ENCODE measurements at places on chromosomes 12 and 14.
A peak's percentile ranks its signal among the peaks of the same experiment; 100 is the strongest.

- DNase-seq = peak; percentile 55
Observed at GRCh38 chr12:105382771-105383622, 52.5 kb downstream of the C12orf75 start.

- DNase-seq = no peak
Observed at GRCh38 chr12:24460099-24460498, 488.8 kb downstream of the BCAT1 start.

- no peak for DNase-seq
Observed at GRCh38 chr14:29144621-29145020, 378.0 kb downstream of the FOXG1 start.

- DNase-seq = peak; percentile 28
Observed at GRCh38 chr12:76329159-76329558, 19.1 kb downstream of the BBS10 start.

GRCh38 chr12:74043343-74043742 is 494.3 kb upstream of the ATXN7L3B start:
- DNase-seq = no peak

- DNase-seq = no peak
Observed at GRCh38 chr12:102512523-102512922, 32.2 kb upstream of the IGF1 start.

DNA sequence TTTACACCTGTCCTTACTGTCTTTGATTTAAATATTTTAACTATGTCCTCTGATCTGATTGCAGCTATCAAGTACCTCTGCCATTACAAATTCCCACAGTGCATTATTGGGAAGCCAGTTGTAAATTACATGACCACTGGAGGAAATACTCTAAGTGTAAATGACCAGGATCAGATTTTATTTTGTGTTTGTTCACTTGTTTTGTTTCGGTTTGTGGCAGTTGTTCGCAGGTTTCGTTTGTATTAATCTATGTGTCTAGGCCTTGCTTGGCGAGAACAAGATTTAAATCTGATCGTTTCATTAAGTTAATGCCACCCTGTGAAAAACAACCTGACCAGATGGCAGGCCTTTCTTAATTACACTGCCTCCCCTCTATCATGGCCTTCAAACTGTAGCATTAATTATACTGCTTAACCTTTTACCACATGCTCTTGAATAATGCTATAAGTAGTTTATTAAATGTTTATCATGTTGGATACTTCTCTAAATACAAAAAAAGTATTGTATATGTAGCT is 990.1 kb downstream of the TMTC2 start:
- DNase-seq = no peak

DNA sequence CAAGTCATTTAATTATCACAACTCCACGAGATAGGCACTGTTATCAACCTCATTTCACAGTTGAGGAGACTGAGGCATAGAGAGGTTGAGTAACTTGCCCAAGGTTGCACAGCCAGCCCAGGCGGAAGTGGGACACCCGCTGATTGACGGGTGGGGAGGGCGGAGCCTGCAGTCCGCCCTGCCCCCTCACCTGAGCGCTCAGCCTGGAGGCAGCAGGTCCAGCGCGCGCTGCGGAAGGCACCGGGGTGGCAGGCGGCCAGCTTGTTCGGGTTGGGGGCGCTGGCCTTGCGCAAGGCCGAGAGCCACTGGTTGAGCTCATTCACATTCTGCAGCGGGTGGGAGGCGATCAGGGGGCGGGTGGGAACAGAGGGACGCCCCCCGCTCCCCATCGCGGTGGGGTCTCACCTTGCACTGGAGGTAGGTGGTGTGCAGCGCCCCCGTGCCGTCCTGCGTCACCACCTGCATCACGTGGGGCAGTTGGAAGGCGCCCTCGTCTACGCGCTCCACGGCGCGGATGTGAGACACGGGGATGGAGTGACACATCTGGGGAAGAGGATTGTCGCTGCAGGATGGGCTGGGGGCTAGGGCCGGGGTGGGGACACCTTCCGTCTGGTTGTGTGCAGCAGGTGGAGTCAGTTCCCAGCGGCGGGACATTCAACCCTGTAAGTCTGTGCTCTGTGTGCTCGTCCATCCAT is 31.7 kb downstream of the RASAL1 start:
- no peak for DNase-seq

DNA sequence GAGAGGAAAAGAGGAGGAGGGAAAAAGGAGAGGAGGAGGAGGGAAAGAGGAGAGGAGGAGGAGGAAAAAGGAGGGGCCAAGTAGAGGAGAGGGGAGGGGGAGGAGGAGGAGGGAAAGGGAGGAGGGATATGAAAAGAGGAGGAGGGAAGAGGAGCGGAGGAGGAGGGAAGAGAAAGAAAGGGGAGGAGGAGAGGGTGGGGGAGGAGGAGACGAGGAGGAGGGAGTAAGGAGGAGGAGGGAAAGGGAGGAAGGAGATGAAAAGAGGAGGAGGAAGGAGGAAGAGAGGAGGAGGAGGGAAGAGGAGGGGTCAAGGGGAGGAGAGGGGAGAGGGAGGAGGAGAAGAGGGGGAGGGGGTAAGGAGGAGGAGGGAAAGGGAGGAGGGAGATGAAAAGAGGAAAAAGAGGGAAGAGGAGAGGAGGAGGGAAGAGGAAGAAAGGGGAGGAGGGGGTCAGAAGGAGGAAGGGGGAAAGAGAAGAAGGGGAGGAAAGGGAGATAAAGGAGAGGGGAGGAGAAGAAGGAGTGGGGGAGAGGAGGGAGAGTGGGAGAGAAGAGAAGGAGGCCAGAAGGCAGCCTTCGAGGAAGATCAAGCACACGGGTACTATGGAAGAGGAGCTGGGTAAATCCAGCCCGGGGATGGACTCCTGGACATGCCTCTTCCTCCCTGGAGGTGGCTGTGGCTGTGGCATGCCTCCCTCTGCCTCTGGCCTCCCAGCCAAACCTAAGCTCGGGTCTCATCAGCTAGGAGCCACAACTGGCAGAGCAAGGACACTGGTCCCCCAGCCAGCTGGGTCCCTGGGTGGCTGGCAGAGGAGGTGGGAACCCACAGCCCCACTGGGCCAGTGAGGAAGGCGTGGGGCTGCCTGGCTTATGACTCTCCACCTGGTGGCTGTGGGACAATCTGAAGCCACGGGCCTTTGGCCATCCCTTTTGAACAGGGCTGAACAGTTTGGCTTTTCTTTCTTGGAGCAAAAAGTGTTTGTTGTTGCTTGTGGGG is 3.0 kb upstream of the CMKLR1 start:
- no peak for DNase-seq

DNA sequence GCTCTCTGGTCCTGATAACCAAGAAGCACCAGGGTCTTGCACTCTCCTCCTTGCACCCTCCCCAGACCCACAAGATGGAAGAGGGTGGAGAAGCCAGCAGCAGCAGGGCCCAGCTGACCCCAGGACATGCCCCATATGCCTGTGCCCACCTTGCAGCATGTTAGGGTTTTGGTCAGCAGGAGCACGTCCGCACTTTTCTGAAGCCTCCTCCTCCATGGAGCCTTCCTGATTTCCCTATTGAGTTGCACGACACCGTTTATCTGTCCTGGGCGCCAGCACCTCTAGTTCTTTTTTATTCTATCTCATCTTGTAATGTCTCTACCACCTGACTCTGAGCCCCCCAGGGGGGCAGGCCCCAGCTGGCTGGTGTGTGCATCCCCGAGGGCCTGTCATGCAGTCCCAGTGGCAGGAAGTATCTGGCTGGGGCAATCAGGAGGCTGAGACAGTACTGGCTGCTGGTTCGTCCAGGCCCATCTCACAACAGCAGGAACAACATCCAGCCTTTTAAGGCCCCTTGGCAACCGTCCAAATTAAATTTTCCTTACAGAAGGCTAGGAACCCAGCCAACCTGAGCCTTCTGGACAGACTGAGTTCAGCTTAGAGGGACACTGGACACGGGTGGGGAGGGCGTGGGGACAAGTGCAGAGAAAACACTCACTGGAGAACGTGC is 39.6 kb downstream of the CCDC85C start:
- DNase-seq = no peak

GRCh38 chr12:106281056-106281782 is 21.3 kb upstream of the TCP11L2 start:
- DNase-seq = no peak

- DNase-seq = no peak
Observed at GRCh38 chr12:91219511-91219910, 36.9 kb upstream of the DCN start.

DNA sequence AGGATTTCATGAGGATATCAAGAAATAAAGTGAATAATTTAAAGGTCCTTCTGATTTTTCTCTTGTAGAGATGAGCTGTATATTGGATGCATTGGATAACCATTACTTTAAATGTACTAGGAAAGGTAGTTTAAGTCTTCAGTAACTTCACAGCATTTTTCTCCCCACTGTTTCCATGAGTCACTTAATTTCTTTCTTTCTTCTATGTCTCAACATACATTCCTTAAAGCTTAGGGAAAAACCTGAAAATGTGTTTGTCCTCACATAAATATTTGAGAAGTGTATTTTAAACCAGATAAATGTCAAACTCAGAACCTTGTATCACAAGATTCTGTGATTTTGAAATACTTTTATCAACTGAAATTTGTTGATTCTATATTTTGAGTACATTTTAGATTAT is 1970.2 kb upstream of the FLRT2 start:
- no peak for DNase-seq

GRCh38 chr14:31320216-31320615 is 100.1 kb downstream of the HEATR5A start:
- DNase-seq = no peak

DNA sequence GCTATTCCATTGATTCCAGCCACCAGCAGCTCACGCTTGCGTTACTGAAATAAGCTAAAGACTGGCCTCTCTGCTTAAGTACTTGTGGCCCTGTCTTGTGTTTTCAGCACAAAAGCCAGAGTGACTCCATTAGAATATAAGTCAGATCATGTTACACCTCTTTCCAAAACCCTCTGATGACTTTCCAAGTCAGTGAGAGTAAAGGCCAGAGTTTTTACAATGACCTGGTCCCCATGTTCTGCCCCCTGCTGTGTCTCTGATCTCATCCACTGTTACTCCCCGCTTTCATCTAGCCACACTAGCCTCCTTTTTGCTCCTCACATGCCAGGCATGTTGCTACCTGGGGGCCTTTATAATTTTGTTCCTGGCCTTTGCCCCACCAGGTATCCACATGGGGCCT is 6.9 kb upstream of the CKAP4 start:
- DNase-seq = no peak

DNA sequence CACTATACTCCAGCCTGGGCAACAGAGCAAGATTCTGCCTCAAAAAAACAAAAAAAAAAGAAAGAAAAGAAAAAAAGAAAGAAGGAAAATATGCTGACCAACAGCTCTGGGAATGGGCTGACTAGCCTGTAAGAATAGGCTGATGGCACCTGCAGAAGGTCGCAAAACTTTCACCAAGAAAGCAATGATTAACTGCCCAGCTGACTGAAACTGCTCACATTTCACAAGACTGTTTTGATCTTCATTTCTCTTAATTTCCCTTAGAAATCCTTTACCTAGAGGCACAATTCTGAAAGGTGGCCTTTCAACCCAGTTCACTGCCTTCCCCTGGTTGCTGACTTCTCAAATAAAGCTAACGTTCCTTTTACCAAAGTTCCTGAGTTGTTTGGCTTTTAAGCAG is 12.4 kb downstream of the BEST3 start:
- no peak for DNase-seq

GRCh38 chr12:11246489-11246888 is 23.0 kb downstream of the PRB3 start:
- no peak for DNase-seq

DNA sequence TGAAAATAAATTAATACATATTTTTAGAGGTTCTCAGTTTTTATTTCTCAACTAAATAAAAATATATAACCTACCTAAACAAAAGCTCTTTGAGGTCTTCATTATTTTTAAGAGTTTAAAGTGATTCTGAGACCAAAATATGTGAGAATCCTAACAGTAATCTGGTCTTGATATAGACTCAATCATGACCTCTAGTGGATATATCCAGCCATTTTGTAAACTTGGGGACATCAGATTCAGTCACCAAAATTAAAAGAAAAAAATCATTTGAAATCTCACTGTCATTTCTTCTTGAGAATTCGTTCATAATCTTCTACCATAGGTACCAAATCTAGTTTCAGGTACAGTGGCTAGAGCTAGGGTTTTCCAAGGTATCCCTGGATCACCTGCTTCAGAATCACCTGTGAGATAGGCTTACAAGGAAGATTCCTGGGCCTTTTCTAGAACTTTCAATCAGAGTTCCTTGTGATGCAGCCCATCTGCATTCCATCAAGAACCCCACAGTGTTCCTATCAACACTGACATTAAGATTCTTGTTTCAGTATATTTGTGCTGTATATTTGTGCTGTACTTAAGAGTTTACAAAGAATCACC is 214.9 kb downstream of the ADAMTS20 start:
- peak; percentile 39 for DNase-seq

DNA sequence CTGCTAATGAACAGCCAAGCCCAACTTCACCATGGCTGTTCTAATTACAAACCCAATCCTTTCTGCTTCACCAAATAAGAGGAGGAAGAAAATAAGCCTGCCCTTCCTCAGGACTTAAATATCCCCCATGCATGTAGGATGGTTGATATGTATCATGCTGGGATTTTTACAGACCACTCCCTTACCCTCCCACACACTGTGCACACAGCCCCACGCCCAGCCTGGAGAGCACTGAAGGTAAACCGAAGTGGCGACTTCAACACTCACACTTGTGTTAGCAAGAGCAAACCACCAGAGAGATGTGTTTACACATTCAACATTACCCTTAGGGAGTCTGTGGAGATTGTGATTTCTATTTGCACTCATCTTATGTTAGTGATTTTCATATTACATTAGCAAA is 241.2 kb downstream of the EGLN3 start:
- DNase-seq = no peak

DNA sequence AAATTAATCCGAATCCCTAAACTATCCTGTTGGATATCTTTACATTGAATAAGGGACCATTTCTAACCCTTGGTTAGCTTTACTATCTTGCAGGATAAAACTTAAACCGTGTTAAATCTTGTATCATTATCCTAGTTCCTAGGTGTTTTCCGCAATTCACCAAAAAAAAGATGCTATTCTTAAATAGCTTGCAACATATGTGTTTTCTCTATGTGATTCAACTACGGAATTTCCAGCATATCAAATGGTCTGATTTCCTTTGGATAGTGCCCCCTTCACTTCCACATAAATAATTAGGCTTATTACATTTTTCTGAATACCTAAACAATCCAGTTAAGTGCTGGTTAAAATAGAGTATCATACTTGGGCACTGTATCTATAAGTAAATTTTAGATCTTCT is 130.3 kb downstream of the ITPR2 start:
- no peak for DNase-seq

- peak; percentile 51 for DNase-seq
Observed at GRCh38 chr14:104436047-104436591, 143.4 kb upstream of the C14orf180 start.

DNA sequence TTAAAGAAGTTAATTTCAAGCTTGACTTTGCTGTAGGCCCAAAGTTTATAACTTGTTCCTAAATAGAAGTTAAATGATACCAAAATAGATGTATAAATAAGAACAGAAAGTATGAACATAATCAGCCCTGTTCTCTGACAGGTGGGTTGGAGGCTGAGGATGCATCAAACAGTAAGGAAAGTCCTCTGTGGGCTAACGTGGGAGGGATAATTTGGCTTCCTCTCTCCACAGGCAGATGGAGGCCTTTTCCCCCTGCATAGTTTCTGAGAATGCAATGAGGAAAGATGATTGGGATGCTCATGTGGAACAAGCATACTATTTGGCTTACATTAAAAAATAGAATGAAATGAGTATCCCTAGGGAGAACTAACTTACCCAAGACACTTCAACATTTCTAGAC is 56.5 kb downstream of the GARIN6 start:
- no peak for DNase-seq
